Stimulated activated CD8-positive, alpha-beta memory T cell treated with anti-CD3 and anti-CD28 coated beads, Interleukin-4, amount 100 ng/mL, for 4 hours (primary cell): ENCODE measurements at places on chromosomes 6 and 20.

- DNase-seq = no peak
Observed at GRCh38 chr6:11255610-11256009, 23.1 kb upstream of the NEDD9 start.

- no peak for DNase-seq
Observed at GRCh38 chr6:142013287-142013686, 119.4 kb upstream of the GJE1 start.

DNA sequence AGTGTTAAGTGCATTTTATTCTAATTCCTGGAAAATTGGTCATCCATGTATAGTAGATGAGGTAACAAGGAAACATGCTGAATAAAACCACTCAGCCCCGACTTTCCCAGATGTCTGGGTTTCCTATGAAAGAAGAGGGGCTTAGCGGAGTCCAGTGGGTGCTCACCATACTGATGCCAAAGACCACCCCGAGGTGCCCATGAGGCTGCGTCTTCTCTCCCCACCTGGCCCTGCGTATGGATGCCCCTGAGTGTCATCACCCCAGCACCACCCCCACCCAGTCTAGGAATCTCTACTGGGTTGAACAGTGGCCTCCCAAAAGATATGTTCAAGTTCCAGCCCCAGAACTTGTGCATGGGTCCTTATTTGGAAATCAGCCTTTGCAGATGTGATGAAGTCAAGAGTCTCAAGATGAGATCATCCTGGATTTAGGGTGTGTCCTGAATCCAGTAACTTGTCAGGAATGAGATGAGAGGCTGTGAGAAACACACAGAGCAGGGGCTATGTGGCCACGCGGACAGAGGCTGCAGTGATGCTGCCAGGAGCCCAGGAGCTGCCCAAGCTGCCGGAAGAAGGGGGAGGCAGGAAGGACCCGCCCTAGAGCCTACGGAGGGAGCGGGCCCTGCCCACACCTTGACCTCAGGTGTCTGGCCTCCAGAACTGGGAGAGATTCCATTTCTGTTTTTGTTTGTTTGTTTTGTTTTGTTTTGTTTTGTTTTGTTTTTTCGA lies 124.6 kb upstream of the CDH4 start:
- no peak for DNase-seq

GRCh38 chr6:167079853-167080297 lies 43.0 kb upstream of the CCR6 start:
- DNase-seq = peak; percentile 22

DNA sequence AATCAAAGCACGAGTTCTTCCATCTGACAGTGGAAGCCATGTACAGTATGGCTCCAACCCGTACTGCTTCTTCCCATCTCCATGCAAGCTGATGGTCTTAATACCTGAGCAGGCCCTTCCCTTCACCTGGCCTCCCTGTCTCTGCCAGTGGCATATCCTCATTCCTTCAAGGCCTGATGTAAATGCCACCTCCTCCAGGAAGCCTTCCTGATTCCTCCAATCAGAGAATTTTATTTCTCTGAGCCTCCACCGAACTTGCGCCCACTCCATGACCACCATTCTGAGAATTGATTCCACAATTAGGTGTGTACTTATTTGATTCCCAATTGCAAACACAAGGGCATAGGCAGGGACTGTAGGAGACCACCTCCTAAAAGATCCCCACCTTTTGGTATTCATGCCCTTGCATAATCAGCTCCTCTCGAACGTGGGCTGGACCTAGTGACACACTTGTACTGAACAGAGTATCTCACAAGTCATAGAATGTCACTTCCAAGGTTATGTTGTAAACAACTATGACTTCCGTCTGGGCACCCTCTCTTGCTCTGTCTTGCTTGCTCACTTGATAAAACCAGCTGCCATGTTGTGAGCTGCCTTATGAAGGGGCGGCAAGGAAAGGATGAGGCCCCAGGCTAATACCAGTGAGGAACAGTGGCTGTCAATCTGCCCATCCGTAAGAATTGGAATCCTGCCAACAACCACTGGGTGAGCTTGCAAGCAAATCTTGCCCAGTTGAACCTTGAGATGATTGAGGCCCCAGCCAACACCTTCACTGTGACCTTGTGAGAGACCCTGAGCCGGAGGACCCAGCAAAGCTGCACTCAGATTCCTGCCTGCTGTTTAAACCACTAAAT lies 38.8 kb downstream of the CPNE5 start:
- no peak for DNase-seq

- DNase-seq = peak; percentile 68
Observed at GRCh38 chr6:26158076-26158580, 70.9 kb downstream of the HFE start.
